ENCODE measurements at places on chromosomes 13 and 19.

GRCh38 chr19:575527-576506 lies 3.4 kb downstream of the BSG start:
- DNase-seq: no peak

DNA sequence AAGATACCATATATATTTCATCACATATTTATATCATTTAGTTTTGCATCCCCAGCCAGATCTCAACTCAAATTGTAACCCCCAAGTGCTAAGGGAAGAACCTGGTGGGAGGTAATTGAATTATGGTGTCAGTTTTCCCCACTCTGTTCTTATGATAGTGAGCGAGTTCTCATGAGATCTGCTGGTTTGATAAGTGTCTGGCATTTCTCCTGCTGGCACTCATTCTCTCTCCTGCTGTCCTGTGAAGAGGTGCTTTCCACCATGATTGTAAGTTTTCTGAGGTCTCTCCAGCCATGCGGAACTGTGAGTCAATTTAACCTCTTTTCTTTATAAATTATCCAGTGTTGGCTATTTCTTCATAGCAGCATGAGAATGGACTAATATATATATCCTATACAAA lies 462.5 kb upstream of the SLITRK5 start:
- DNase-seq: no peak

GRCh38 chr13:86960876-86961275 lies 710.3 kb upstream of the SLITRK5 start:
- DNase-seq: no peak

DNA sequence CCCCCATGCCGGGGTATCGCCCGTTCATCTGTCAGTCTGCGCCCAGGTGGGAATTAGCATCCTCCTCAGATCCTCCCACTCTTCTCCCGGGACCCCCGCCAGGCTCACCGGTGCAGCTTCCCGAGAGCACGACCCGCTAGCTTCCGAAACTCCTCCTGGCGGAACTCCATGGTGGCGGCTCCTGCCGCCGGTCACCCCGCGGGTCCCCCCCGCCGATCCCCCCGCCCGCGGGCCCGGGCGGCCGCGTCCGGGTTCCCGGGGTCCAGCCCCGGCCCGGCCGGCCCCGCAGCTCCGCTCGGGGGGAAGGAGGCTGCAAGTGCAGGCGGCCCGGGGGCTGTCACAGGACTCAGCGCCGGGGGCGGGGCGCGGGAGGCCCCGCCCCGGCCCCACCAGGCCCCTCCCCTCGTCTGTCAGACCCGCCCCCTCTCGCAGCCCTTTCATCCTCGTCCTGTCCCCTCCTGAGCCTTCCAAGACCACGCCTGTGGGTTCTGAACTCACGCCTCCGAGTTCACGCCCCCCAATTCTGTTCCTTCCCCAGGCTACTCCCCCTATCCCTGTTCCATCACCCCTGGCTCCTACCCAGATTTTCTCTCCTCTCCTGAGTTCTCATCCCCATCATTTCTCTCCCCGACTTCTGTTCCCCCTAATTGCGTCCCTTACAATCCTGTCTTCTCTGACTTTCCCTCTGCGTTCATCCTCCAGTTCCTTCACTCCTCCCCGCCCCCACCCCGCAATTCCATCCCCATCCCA lies at the start of gene SLC17A7:
Gene SLC17A7, minus strand, starts transcription at position 318 of the 750 bp plus-strand sequence. Its CDS starts 148 bp downstream, at position 170.
- DNase-seq: no peak

DNA sequence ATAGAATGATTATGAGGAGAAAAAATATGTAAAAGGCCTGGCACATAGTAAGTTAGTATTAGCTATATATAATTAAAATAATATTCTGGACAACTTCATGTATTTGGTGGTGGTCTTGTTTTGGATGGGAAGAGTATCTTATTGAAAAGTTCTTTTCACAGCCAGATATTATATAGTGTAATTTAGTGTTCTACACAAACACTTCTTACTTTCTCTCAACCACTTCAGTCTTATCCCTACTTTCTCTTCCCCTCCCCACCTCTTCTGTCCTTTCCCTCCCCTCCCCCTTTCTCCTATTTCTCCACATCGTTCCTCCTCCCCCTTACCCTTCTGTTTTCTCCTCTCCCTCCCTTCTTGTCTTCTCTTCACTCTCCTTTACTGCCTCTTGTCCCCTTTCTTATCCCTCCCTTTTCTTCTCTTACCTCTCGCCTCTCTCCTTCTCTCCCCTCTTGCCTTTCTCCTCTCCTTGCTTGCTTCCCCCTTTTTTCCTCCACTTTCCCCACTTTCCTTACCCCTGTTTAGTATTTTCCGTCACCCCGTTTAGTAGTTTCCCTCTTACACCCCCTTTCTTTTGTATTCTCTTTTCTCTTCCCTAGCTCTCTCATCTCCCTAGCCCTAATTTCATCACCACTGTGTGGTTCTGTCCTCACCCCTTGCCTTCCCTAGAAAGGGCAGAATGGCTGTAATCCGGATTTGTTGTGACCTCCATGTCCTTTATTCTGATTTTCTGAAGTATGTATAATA lies 107.2 kb upstream of the MLNR start:
- DNase-seq: no peak

DNA sequence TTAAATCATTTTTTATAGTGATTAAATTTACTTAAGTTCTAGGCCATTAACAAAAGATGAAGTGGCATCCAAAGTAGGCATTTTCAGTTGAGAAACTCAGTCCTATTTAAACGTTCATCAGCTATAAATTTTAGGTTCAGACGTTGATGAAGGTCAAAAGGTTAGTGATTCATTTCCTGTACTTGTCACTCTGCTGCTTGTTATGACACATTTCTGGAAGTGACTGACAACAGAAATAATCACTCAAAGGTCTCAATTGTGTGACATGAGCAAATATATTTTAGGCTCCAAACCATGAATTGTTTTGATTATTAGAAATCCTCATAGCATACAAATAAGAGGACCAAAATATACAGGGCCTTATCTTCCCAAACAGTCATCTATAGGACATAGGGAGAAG lies 10.3 kb upstream of the EDNRB start:
- DNase-seq: no peak

GRCh38 chr13:104015646-104016396 lies 949.6 kb upstream of the SLC10A2 start:
- DNase-seq: no peak

DNA sequence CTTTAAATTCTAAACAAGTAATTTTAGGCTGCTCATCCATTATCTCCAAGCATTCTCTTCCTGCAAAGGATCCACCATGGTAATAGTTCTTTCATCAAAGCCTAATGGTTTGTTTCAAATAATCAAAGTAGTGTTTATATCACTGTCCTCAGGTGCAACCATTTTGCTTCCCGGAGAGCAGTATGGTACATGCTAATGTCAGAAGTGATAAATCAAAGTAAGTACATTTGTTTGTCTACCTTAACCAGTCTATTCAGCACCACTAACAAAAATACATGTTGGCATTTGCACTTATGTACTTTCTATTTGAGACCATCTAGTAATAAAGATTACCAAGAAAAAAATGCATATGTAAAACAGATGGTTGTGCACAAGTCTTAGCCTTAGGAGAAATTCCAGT lies 37.5 kb downstream of the DACH1 start:
- no peak for DNase-seq

DNA sequence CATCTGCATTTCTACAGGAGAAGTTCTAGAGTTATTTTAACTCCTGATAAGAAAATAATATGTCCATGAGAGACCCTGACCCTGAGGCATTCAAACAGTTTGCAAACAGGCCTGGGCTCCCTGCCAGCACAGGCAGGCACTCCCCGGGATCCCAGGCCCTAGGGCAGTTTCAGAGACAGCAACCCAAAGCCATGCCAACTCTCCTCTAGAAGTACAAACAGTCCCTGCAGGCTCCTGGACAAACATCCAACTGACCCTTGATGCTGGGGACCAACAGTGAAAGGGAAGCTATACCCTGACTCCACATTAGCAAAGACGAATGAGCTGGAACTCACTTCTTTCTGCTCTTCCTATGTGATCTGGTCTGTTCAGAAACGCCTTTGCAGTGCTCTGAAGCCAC lies 44.8 kb downstream of the CCDC70 start:
- no peak for DNase-seq

- DNase-seq: no peak
Measured at GRCh38 chr13:71869274-71869673, 2.3 kb upstream of the DACH1 start.

DNA sequence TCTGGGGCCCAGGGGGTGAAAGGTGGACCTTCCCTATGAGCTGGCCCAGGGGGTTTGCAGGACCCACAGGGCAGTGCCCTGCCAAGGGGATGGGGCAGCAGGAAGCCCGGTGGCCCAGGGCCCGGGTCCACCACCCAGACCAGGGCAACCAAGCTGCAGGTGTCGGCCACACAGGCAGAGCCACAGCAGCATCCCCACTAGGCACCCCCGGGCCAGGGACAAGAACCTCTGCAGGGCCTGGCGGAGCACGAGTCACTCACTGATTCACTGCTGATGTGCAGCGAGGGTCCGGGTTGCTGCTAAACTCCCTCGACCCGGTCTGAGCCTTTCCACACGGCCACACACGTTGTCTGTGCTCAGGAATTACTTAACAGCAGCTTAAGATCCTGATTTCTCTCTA lies 8.8 kb downstream of the FZR1 start:
- no peak for DNase-seq

GRCh38 chr19:16779539-16780163 lies 49.5 kb upstream of the SIN3B start:
- no peak for DNase-seq

DNA sequence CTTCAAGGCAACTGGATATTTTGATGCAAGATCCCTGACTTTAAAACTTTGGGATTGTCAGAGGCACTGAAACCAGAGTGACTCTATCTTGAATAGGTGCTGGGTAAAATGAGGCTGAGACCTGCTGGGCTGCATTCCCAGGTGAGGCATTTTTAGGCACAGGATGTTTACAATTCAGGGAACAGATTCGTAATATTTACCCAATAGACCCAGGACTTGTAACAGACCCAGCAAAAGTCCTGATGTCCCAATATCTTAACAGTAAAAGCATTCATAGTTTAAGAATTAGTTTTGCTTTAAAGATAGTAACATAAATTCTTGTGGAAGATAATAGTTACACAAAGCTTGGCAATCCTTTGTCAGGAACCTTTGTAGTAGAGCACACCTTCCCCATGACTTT lies 166.2 kb downstream of the FGF14 start:
- DNase-seq: no peak

DNA sequence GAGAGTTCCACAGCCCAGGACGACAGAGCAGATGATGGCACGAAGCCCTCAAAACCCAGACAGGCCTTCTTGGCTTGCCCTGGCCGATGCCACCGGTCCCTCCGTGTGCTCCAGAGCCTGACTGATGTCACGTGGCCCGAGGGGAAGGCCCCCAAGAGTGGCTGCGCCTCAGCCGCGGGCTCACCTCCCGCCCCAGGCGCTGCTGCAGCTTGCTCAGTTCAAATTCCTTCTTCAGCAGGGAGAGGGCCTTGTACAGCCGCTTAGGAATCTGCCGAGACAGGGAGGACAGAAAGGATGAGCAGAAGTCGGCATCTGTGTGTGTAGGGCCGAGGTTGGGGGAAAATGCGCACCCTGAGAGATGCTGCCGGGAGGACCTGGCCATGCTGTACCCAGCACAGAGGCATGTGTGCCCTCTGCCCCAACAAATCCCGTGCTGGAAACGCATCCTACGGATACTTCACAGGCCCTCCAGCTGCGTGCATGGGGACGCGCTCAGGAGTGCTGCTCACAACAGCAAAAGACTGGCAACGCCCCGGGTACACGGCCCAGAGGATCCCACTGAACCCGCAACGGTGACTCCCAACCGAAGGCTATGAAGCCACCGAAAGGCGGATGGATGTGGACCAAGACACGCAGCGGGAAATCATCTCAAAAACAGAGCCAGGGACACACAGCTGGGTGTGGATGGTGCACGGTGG lies 12.9 kb downstream of the LONP1 start:
- DNase-seq: no peak

GRCh38 chr19:29896802-29897201 lies 45.2 kb upstream of the URI1 start:
- no peak for DNase-seq

- DNase-seq: no peak
Measured at GRCh38 chr13:77719128-77719527, 21.6 kb downstream of the SLAIN1 start.

DNA sequence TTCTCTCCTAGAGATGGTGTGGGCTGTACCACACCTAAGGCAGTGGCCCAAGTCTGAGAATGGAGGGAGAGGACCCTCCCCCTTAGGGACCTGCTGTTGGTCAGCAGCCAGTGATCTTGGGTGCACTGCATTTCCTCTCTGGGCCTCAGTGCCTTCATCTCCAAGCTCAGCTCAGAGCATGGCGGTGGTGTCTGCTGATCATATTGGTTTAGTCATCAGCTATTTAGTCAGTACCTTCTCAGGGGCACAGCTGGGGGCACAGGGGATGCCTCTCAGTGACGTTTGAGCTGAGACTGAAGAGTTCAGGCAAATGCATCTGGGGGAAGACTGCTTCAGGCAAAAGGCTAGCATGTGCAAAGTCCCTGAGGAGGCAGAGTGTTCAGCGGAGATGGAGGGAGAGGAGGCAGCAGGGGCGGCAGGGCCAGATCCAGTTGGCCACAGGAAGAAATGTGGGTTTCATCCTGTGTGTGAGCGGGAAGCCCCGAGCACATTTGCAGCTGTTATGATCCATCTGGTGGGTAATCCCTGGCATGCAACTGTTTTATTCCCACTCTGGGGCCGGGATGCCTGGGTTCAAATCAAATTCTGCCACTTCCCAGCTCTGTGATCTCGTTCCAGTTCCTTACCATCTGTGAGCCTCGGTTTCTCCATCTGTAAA lies 15.7 kb upstream of the PGLS start:
- no peak for DNase-seq

- no peak for DNase-seq
Measured at GRCh38 chr13:114081761-114082681, 50.4 kb downstream of the RASA3 start.

GRCh38 chr13:31090096-31090495 lies 71.6 kb downstream of the HSPH1 start:
- DNase-seq: no peak

DNA sequence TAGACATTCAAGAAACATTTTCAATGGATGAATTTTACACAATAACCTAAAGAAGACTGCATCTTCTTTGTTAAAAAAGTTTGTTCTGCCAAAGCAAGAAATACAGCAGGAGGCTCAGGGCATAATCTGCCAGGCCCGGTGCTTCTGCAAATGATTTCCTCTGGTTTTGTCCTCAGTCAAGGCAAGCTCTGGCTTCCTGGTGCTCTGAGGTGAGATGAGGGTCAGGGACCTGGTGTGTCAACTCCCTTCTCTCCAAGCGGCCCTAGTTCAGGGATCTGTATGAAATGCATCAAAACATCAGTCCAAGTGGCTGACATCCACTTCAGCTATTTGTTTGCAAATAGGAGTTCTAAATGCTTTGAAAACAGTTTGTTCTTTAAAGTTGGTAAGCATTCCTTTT lies 31.6 kb downstream of the LACC1 start:
- DNase-seq: no peak

- no peak for DNase-seq
Measured at GRCh38 chr13:59906413-59907049, 257.2 kb downstream of the DIAPH3 start.

GRCh38 chr19:1327125-1327524 lies 41.5 kb downstream of the EFNA2 start:
- DNase-seq: no peak

All from NCI-H1436 treated with DMSO at 0.1 percent for 48 hours (cell line).